ENCODE measurements at places on chromosomes 2 and 18. TPM values are rescaled to one million over a fixed set of nuclear protein-coding genes. Genes with fewer than 3 reads are reported as not detected.
A peak's percentile ranks its signal among the peaks of the same experiment; 100 is the strongest.

DNA sequence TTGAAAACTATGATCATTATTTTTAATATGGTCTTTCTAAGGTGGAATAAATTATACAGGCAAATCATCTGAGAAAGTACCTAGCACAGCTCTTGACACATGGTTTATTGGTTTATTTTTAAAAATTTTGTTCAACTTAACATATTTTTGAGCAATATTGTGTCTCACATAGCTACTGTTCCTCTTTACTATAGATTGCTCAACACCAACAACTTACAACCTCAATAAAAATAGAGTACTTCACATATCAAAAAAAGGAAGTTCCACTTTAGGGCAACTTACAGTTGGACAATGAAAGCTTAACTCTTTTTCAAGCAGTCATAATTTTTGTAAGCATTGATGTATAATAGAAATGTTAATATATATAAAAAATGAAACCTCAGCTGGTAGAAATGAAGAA is 440.9 kb upstream of the UBE2E3 start:
- no peaks in the 10 kb centered on the region for H3K4me1 ChIP-seq
- no peaks in the 10 kb centered on the region for H3K36me3 ChIP-seq
- H3K27ac ChIP-seq = no peak overlapping the region
- DNase-seq = no peak
- H3K27me3 ChIP-seq = no peaks in the 10 kb centered on the region

DNA sequence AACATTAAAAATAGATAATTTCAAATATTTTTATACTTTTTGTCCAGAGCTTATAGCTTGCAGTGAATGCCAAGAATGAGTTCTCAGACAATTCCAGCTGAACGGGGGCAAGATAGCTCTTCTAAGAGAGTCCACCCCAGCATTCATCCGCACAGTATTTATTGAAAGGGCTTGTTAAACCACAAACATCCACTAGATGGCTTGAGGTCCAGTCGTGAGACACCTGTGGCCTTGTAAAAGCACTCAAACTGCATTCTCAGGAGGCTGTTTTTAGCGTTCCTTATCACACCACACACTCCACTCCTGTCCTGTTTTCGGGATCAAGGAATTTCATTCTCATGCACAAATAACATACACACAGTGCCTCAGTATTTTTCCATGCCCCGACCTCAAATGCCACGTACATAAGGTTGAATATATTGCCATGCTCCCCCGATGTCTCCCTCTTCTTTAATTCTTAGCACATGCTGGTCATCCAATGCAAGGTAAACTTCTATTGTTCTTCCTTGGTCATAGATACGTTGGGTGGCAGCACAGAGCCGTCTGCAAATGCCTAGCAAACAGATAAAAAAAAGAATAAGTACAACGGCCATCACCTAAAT is 47.4 kb downstream of the DNAJC10 start:
- no peak overlapping the region for H3K27ac ChIP-seq
- H3K4me1 ChIP-seq = no peaks in the 10 kb centered on the region
- peaks cover 20% of the 10 kb centered on the region for H3K36me3 ChIP-seq
- no peak overlapping the region for H3K4me3 ChIP-seq
- DNase-seq = no peak

DNA sequence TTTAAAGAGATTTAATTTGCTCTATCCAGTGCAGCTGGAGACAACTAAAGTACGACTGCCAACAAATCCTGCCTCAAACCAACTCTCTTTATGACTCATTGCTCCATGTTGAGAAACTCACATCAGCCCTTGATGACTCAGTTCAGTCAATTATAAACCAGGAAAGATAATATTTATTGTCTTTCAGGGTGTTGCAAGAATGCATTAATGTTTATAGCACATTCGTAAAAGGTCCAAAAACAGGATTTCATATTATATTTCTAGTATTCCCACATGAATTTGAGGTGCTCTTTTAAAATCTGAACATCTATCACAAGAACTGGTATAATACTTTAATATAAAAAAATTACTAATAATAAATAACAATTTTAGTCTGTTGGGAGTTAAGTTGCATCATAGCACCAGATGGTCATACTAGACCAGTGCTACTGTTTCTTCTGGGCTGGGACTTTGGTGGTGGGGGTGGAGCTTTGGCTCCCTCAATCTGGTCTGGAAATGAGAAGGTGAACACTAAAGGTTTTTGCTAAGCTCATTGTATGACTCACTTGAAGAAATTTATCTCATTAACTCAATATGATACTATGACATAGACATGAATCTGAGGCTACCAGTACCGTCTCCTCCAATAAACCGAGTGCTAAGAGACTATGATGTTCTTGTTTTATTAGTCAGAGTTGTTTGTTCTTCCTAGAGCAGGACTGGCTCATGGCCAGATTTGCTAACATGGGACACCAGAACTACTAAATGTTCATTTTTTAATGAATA is 26.6 kb upstream of the MAP3K20 start:
- H3K4me3 ChIP-seq = no peak overlapping the region
- no peak overlapping the region for H3K27ac ChIP-seq
- no peaks in the 10 kb centered on the region for H3K36me3 ChIP-seq
- no peak for DNase-seq
- no peaks in the 10 kb centered on the region for H3K27me3 ChIP-seq

GRCh38 chr2:128685841-128686496 is 367.3 kb upstream of the HS6ST1 start:
- no peak for DNase-seq
- H3K4me3 ChIP-seq = no peak overlapping the region
- H3K4me1 ChIP-seq = no peaks in the 10 kb centered on the region
- no peak overlapping the region for H3K27ac ChIP-seq

DNA sequence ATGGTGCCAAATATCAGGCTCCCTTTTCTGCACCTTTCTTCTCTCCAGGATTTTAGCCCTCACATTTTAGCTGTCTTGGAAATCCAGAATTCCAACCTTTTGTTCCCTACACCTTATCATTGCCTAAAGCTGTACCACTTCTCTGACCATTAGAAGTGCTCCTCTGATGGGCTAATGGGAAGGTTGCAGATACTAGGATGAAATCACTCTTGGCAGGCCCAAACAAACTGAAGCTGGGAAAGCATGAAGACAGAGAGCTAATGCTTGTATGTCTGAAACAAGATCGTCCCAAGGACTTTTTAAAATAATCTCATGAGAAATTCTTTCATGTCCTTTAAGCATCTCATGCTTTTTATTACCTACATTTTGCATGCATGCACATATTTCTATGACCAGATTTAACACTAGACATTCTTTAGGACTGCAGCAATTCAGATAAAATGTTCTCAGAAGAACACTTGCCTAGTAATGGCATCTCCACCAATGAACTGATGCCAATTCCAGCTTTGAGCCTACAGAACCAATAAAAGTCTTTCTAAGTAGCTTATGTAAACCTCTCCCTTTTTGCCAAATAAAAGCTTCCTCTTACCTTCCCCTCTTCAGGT is 98.4 kb upstream of the OSR1 start:
- no peaks in the 10 kb centered on the region for H3K27me3 ChIP-seq
- no peaks in the 10 kb centered on the region for H3K4me1 ChIP-seq
- no peak overlapping the region for H3K4me3 ChIP-seq
- no peak for DNase-seq
- H3K36me3 ChIP-seq = no peaks in the 10 kb centered on the region

- H3K4me3 ChIP-seq = no peak overlapping the region
- DNase-seq = no peak
- no peaks in the 10 kb centered on the region for H3K36me3 ChIP-seq
- no peak overlapping the region for H3K27ac ChIP-seq
Measured at GRCh38 chr18:8188184-8188583, 421.1 kb upstream of the RAB12 start.

DNA sequence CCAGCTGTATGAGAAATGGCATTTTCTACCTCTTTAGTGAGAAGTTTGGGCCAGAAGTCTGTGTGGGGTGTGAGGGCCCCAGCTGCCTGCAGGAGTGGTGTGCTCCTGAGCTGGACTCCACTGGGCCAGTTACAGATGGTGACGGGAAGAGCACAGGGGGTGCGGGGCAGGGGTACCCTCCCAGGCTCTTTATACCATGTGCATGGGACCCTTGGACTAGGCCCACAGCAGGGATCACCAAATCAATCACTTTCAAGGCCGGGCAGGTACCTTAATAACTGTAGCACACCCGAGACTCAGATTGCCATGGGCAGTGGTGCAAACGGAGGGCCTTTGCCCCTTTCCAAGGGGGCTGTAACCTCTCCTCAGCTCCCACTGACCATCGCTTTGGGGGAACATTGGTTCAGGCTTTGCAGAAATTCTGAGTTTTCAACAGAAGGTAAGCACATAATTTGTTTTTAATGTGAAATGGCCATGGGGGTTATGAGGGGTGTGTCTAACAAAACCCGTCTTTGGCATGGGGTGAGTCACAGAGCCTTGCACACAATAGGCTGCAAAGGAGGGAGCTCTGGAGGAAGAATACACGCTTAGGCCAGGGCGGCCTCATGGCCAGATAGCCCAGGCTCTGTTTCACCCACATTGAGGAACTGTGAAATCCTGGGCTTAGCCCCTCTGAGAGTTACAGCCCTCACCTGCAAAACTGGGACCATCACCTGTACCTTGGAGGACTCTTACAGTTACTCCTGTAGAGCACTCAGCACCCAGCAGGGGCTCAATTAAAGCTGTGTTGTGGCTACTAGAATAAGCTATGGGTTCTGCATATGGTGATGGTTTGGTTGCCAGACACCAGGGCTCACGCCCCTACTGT is 141.0 kb upstream of the BCL2L11 start:
- no peak overlapping the region for H3K4me3 ChIP-seq
- no peaks in the 10 kb centered on the region for H3K36me3 ChIP-seq
- no peaks in the 10 kb centered on the region for H3K4me1 ChIP-seq
- H3K27ac ChIP-seq = no peak overlapping the region
- no peak for DNase-seq

DNA sequence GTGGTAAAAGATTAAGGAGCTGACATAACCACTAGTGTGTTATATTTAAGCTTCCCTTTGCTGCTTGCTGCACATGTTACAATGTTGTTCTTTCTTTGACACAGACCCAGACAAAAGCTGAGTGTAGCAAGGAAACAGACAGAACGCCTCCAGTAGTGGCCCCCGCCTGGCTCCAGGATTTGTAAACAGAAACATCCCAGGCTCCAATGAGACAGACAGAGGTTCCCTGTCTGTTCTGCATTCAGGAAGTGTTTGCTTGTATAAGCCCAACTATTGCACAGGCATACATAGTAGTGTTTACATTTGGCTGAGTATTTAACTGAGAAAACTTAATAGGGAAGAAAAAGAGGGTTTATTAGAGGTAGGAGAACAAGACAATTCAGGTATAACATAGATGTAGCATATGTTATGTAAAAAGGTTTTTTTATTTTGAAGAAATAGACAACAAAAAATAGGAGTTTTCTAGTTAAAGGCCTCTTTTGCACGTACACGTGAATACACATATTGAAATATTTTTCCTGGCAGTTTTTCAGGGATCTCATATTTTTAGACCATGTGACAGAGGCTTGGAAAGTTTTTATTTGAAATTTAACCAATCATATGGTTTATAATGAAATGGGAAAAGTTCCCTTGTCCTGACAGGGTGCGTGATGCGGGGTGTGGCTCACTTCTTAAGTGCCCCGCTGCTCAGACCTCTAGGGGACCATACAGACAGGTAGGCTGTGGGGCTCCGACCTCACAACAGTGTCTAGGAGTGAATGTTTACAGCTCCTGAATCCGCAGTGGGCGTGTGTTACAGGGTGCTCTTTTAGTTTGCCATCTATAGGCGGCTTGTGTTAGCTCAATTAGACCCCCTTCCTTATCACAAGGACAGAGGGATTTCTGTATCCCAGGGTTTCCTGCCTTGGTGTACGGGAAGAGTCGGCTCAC is 118.4 kb downstream of the BMPR2 start:
- H3K27ac ChIP-seq = no peak overlapping the region
- no peaks in the 10 kb centered on the region for H3K36me3 ChIP-seq
- no peak overlapping the region for H3K4me3 ChIP-seq
- no peaks in the 10 kb centered on the region for H3K4me1 ChIP-seq
- no peaks in the 10 kb centered on the region for H3K27me3 ChIP-seq

GRCh38 chr2:46993501-46993900 is 77.9 kb upstream of the MCFD2 start:
- no peak overlapping the region for H3K27ac ChIP-seq
- DNase-seq = no peak
- no peak overlapping the region for H3K4me3 ChIP-seq
- H3K4me1 ChIP-seq = no peaks in the 10 kb centered on the region
- no peaks in the 10 kb centered on the region for H3K27me3 ChIP-seq
- H3K36me3 ChIP-seq = peaks cover 20% of the 10 kb centered on the region

DNA sequence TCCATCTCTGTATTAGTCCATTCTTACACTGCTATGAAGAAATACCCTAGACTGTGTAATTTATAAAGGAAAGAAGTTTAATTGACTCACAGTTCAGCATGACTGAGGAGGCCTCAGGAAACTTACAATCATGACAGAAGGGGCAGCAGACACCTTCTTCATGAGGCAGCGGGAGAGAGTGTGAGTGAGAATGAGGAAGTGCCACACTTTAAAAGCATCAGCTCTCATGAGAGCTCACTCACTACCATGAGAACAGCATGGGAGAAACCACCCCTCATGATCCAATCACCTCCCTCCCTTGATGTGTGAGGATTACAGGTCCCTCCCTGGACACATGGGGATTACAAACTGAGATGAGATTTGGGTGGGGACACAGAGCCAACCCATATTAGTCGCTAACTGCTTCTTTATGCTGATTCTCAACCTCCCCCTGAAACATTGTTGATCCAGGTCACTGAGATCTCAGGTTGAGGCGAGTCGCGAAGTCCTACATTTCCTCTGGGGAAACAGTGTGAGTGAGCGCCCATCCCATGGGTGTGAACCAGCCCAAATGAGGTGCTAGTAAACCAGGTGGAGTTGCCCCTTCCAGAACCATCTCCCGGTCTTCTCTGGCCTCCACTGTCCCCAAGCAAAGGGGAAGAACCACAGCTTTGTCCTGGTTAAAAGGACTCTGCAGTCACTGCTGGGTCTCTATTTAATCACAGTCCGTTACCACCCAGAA is 123.8 kb downstream of the CAPN13 start:
- no peaks in the 10 kb centered on the region for H3K4me1 ChIP-seq
- H3K36me3 ChIP-seq = no peaks in the 10 kb centered on the region
- H3K4me3 ChIP-seq = no peak overlapping the region
- H3K27ac ChIP-seq = no peak overlapping the region
- no peak for DNase-seq

DNA sequence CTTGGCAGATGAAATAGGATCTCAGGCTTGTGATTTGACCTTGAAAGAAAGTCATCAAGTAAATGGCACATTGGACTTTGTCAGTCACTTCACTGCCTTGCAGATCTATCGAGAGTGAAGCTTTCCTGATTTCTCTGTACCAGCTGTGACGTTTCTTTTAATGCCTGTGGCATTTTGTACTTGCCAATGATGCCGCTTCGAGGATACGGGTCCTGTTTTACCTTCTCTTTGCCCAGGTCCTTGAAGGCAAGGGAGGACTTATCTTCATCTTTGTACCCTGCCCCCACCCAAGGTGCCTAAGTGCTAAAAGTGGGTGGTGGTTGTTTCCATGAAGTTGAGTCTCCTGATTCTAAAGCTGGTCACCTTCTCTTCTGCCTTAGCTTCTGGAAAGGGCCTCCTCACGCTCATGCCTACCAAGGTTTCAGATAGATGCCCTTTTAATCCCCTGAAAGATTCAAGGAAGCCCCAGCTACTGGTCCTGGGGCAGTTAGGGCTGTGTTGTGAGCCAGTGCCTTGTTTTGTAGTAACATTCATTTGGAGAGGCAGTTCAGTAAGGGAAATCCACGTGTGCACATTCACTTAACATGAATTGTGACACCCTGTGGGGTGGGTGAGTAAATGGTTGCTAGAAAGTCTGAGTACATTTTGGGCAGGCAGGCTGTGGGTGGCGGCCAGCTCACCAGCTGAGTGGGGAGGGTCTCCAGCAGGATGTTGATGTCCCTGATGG is 6.1 kb downstream of the LBH start:
- peak; percentile 21 for DNase-seq
- H3K27me3 ChIP-seq = no peaks in the 10 kb centered on the region
- peaks cover 44% of the 10 kb centered on the region for H3K36me3 ChIP-seq
- H3K4me1 ChIP-seq = peaks cover 83% of the 10 kb centered on the region
- H3K4me3 ChIP-seq = peak overlapping the region; percentile 39

ALKAL2 gene
- not detected for total RNA-seq

KIF5C gene
- total RNA-seq = 19.8 TPM

RGPD4 gene
- 0.64 TPM for total RNA-seq
